ENCODE measurements at places on chromosomes 7 and 10. TPM values are rescaled to one million over a fixed set of nuclear protein-coding genes. Genes with fewer than 3 reads are reported as not detected.
A peak's percentile ranks its signal among the peaks of the same experiment; 100 is the strongest.

DNA sequence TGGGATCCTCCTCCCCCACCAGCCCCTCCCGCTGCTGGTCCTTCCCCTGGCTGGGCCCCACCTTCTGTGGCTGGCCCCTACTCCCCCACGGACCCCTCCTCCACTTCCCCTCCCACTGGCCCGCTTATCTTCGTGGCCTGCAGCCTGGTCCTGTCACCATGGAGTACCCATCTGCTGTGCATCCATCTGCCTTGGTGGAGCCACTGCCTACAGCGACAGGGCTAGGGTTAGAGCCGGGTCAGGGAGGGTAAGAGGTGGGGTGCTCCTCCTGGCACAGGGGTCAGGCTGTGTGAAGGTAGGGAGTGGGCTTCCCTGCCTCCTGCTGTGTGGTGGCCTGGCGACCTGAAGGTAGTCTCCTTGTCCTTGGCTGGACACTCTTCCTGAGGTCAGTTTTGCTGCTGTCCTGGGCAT, 5.2 kb downstream of the ADCY1 start:
- DNase-seq = no peak

Gene BTBD16
- total RNA-seq = not detected

GRCh38 chr10:59991661-59992060, 85.3 kb upstream of the CCDC6 start:
- DNase-seq = no peak

Gene LEP
- total RNA-seq = not detected

GRCh38 chr7:12839508-12840153, 152.2 kb downstream of the ARL4A start:
- peak; percentile 33 for DNase-seq

Gene ZNF777
- total RNA-seq = 19.6 TPM

DNA sequence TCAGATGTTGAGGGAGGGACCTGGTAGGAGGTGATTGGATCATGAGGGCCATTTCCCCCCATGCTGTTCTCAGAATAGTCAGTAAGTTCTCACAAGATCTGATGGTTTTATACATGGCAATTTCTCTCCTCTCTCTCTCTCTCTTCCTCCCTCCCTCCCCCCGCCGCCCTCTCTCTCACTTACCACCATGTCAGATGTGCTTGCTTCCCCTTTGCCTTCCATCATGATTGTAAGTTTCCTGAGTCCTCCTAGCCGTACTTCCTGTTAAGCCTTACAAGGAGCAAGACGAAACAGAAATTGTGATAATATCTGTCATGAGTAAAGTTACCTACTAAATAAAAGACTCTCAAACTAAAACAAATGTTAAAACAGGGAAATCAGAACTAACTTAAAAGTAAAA, 19.9 kb upstream of the GPR141 start:
- DNase-seq = no peak

- DNase-seq = no peak
Measured at GRCh38 chr7:37541810-37542443, 93.3 kb upstream of the ELMO1 start.

GRCh38 chr10:42887734-42888503, 105.3 kb downstream of the BMS1 start:
- no peak for DNase-seq

DNA sequence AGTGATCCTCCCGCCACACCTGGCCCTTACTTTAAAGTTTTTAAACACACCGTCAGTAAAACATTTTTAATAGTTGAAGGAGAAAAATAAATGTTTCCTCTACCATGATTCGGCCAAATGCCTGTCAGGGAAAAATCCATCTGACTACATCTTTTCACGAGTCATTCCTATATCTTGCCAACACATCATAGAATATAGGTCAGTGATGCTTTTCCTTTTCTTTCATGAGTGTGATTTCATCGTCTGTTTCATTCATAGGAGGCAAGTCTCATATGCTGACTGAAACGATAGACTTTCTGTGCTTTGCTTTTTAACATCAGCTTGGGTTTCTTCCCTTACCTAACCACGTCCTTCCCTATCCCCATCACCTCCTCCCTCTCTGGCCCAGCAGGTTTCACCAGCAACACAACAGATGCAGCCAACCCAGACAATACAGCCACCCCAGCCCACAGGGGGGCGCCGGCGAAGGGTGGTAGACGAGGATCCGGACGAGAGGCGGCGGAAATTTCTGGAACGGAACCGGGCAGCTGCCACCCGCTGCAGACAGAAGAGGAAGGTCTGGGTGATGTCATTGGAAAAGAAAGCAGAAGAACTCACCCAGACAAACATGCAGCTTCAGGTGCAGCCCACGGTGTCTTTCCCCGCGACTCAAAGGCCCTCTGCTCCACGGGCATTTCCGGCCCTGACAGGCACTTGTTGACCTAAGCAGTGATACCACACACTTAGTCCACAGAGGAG, 149.2 kb downstream of the TRIL start:
- DNase-seq = no peak

Gene COBL
- total RNA-seq = not detected

DNA sequence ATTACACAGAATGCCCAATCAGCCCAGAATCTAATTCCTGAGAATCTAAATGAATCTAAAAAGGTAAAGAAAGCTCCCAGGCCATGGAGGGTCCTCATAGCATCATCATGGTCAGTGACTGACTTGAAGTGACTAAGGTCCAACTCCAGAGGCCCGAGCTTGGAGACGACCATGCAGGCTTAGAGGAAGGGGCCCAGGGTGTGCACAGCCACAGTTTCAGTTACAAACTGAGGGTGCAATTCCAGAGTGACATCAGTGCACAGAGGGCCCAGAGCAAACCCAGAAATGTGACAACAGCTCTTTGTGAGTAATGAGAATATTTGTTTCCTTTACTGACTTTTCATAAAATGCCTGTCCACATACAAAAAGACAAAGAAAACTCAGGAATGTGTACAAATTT, 170.0 kb downstream of the TNS3 start:
- no peak for DNase-seq

DNA sequence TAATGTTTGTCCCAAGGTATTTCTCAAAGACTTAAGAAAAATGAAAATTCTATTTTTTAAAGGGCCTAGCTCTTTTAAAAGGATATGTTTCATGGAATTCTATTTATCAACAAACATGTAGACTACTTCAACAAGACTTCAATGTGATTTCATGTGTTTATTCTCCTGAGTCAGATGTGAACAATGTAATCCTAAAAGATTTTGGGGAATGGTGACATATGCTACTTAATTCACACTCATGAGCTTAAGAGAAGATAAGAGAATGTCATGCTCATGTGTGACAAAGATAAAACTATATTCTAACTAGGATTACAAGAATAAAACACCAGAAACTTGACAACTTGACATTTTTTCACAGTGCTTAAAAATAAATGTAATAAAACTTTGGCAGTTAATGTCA, 127.5 kb downstream of the TES start:
- DNase-seq = no peak

DNA sequence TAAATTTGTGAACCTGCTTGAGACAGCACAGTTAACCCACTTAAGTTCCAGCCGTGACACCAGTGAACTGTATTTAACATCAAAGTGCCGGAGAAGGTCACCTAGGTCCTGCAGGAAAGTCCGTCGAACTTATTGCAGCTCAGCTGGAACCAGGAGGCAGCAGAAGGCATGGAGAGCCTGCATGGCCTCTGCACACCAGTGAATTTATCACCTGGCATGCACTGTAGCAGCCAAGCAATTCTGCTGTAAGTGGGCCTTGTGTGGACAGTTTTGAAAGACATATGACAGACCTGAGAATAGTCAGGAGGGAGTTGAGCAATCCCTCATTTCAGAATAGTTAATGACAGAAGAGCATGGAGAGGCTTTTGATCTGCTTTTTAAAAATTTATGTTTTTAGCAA, 108.8 kb downstream of the PLXDC2 start:
- no peak for DNase-seq

Gene CAMK1D
- 27.0 TPM for total RNA-seq

Gene STN1
- total RNA-seq = 14.3 TPM

Gene HOXA6
- not detected for total RNA-seq

- DNase-seq = no peak
Measured at GRCh38 chr7:140349144-140349771, 49.1 kb downstream of the SLC37A3 start.

DNA sequence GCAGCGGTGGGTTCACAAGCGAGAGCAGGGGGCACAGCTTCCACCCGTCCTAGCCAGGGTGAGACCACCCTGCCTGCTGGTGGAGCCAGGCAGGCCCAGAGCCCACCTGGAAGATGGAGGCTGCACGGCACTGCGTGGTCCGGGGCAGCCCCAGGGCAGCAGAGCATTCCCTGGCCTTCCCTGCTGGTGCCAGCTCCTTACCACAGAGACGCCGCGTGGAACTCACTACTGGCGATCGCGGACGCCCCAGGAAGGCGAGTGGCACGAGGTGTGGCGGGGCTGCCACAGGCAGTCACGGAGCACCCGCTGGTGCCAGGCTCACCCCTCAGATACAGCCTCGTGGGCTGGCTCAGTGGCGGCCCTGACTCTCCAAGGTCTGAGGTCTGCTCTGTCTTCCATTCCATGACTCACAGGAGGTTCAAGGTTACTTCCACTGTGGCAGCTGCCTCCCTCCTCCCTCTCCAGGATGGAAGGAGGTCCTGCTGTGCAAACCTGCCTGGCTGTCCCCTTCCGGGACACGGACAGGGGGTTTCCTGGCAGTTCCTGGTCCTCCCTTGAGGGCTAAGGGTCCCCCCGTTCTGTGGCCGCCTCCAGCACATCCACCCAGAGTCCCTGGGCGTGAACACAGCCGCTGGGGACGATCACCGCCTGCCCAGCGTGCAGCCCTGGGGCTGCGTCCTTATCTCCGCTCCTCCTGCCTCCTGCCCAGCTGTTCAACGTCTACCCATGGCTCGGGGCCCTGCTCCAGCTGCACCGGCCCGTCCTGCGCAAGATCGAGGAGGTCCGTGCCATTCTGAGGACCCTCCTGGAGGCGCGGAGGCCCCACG, 3.1 kb downstream of the CYP2W1 start:
- no peak for DNase-seq

Gene LRMDA
- total RNA-seq = not detected

Gene ZP3
- 9.8 TPM for total RNA-seq

GRCh38 chr7:150503581-150503980, 11.1 kb upstream of the GIMAP7 start:
- no peak for DNase-seq

- DNase-seq = no peak
Measured at GRCh38 chr10:73743327-73743904, 756 bp upstream of the SEC24C start.

Gene UPF2
- 27.3 TPM for total RNA-seq
